ENCODE measurements at places on chromosomes 6 and 20.

DNA sequence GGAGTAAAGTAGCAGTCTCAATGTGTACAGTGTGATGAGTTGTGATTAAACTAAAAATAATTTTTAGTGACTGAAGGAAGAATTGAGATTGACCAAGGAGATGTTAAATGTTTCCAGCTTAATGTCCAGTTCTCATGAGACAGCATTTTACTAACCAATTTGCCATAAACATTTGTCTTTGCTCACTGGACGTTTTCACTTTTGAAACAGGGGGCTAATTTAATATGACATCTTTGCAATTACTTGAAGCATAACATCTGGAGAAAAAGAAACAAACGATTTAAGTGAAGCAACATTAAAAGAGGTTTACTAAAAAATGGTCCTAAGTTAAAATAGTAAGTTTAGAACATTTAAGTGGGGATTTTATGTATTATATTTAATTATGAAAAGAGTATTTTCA, 443.8 kb downstream of the BCKDHB start:
- DNase-seq = no peak

DNA sequence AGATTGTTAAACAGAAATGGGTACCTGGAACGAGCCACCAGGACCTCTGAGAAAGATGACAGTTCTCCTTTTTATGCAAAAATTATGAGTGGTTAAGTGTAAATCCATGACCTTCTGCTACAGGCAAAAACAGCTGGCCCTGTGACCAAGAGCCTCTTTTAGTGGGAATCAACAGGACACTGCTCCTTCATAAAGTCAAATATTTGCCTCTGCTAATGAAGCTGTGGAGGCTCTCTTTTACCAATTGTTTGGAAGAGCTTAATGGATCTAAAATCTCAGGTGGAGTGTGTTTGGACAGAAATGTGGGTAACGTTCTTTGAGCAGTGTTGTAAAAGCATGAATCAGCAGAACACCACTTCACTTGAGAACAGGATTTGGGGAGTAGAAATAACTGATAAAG, 117.5 kb upstream of the PCSK2 start:
- no peak for DNase-seq

DNA sequence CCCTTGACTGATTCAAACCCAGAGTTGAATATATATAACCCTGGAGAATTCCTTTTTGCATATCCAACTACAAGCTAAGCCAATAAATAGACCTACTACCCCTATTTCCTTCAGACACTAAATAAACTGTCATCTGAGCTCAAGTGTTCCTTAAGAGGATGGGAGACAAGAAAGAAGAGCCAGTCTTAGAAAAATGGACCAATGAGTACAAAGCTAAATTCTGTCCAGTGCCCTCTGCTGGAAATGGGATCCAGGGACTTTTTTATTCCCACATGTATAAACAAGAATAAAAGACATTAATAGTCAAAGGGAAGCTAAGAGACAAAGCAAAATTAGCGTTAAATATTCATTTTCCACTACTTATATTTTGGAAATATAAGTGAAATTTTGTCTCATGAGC, 4.8 kb downstream of the PPP1R10 start:
- DNase-seq = no peak

DNA sequence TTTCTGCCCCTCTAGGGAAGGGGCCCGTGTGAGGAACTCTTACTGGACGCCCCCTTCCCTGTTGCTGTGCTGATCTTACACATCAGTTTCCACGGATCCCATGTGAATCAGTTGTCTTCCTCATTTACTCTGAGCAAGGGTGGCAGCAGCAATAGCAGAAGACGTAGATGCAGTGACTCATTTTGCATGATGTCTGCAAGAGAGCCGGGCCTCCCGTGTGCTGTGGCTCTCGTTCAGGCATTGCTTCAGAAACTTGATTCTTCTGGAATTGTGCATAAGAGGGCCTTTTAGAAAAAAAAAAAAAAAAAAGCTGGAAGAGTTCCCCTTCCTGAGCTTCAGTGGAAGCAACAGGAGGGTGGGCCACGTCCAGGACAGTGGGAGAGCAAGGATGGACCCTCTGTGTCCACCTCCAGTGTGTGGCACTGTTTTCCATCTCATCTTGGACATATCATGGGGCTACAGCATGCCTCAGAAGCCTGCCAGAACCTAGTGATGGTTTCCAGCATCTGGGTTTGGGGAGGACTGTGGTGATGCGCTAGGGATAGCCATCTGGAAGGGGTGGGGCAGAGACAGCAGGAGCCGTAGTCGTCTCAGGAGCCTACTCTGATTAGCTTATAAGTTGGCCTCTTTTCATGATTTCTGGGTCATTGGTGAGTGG, 62.1 kb downstream of the FOXO3 start:
- peak; percentile 89 for DNase-seq

DNA sequence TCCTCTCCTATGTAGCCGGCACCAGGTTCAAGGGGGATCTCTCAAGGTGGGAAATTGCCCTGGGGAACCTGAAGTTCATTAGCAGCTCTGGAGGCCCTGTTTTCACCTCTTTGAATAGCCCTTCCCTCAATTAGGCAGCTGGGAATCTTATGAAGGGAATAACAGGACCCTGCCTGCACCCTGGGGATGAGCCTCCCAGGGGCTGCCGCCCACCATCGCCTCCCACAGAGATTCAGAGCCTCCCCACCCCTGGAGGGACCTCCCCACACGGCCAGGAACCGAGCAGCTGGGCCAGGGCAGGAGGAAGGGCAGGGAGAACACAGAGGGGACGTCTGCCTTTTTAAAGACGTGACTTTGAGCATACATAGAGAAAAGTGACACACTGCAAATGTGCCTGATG, 4.6 kb upstream of the EEF1A2 start:
- DNase-seq = no peak

DNA sequence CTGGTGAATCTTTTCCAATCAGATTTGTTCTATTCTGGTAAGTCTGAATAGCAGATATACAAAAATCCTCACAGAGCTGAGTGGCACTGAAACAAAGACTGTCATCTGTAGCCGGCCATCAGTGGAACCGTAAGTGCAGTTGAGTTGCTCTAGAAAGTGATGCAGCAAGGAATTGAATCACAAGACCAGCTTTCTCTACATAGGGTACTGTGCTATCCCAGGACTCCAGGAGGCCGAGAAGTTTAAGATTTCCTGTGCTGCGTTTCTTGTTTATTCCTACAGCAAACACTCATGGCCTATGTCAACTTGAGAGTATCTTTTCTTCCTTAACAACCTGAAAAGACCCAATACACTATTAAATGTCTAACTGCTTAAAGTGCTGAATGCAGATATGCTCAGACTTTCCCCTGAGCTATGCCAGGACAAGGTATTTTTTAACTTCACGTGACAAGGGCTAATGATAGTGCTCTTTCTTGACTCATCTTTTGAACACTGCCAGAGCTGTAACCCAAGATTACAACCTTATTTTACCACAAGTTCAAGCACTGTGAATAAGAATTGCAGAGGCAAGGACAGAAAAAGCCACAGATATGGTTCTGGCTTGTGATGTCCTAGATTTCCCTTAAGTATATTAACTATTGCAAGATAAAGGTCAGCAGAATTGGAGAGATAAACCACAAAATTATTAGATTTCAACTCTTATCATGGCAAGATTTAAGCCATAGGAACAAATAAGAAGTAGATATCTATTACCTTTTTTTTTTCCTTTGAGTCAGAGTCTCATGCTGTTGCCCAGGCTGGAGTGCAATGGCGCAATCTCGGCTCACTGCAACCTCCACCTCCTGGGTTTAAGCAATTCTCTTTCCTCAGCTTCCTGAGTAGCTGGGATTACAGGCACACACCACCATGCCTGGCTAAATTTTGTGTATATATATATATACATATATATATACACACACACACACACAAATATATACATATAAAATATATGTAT, 71.6 kb downstream of the GJA1 start:
- DNase-seq = peak; percentile 44

DNA sequence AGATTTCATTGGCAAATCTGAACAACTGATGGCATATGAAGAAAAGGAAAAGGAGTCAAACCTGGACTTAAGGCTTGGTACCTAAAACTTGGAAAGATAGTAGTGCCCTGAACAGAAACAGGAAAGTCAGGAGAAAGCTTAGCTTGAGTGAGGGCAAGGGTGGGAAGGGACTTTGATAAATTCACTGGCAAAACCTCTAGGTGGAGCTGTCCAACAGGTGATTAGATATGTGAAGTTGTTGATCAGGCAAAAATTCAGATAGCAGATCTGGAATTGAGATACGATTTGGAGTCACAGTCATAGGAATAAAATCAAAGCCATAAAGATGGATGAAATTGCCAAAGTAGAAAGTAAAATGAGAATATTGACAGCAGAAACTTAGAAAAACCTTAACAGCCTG, 16.1 kb upstream of the ZNF292 start:
- DNase-seq = peak; percentile 42

GRCh38 chr6:36797055-36797454, 42.2 kb downstream of the CPNE5 start:
- DNase-seq = no peak
